ENCODE measurements at places on chromosomes 16 and 17. TPM values are rescaled to one million over a fixed set of nuclear protein-coding genes. Genes with fewer than 3 reads are reported as not detected.

DNA sequence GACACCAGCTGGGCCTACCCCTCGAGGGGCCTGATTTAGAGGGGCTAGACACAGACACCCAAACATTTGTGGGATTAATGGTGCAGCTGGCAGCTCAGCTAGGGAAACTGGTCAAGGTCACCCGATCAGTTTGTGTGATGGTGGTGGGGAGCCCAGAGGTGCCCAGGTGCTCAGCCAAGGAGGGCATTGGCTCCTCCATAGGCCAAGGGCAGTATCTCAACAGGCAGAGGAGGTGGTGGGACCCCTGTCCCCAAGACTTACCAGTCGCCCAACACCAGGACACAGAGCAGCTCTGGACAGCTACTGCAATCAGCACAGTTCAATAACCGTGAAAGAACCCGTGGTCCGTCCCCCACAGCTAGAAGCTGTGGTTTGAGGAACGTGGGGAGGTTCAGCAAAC is 120.9 kb downstream of the C16orf78 start:
- DNase-seq = no peak

DNA sequence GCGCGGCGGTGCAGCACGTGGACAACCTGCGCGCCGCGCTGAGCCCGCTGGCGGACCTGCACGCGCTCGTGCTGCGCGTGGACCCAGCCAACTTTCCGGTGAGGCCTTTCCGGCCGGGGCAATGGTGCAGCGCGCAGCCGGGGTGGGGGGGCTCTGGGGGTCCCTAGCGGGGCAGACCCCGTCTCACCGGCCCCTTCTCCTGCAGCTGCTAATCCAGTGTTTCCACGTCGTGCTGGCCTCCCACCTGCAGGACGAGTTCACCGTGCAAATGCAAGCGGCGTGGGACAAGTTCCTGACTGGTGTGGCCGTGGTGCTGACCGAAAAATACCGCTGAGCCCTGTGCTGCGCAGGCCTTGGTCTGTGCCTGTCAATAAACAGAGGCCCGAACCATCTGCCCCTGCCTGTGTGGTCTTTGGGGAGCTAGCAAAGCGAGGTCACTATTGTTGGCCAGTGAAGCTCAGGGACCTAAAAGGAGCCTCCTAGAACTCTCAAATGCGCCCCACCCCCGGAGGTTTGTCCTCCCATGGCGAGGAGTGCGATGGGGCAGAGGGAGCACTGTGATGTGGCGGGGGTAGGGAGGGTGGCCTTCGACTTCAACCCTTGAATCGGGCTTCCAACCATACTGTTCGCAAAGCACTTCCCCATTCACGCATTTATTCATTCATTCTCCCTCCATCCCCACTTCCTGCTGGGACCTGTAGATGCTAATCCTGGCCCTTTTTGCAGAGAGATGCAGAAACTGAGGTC is 770 bp downstream of the HBM start:
- DNase-seq = no peak

- no peak for DNase-seq
Observed at GRCh38 chr17:2959371-2960130, 103.9 kb downstream of the OR1D5 start.

GRCh38 chr17:70239391-70239826 is 70.1 kb downstream of the KCNJ2 start:
- no peak for DNase-seq

- DNase-seq = peak; percentile 3
Observed at GRCh38 chr16:9425236-9425635, 333.8 kb downstream of the HAPSTR1 start.

DNA sequence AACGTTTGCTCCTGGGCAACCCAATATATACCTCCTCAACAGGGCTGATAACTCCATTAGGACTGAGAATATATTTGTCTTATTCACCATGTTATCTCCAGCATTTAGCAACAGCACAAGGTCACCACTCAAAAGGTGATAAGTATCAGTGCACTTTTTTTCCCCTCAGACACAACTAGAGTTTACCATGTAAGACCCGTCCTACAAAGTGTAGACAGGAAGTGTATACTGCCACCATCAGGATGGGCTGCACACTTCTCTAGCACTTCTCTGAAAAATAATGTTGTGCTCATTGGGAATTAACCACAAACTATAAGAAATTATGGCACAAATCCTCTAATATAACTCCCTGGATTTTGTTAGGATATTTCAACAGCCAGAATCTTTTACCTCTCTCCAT is 5.7 kb upstream of the VAT1L start:
- no peak for DNase-seq

DNA sequence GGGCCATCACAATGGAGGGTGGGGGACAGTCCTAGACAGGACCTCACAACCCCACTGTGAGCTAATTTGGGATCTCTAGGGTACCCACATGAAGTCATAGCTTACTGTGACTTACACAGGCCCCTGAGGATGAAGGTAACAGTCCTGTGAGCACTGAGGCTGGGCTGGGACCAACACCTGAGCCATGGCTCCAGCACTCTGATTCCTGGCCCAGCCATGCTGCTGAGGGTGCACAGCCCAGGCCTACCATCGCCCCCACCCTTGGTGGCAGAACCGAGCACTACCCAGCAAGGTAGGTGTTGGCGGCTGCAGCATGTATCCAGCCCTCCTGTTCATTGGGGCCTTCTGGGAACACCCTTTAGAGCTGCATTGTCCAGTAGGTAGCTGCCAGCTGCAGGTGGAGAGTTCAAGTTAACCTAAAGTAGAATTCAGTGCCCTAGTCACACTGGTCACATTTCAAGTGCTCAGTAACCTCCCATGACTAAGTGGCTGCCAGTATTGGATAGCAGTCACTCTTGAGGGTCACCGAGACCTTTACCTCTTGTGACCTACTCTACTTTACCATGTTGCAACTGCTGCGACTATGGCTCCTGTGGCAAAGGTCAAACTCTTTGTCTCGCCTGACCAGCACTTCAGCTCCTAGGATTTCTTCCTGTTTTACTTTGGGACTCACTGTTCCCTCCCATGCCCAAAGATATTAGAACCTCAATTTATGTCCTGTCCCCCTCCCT is 11.6 kb downstream of the AKAP1 start:
- no peak for DNase-seq

GRCh38 chr17:42288803-42289610 is 709 bp downstream of the STAT5A start:
- no peak for DNase-seq

DNA sequence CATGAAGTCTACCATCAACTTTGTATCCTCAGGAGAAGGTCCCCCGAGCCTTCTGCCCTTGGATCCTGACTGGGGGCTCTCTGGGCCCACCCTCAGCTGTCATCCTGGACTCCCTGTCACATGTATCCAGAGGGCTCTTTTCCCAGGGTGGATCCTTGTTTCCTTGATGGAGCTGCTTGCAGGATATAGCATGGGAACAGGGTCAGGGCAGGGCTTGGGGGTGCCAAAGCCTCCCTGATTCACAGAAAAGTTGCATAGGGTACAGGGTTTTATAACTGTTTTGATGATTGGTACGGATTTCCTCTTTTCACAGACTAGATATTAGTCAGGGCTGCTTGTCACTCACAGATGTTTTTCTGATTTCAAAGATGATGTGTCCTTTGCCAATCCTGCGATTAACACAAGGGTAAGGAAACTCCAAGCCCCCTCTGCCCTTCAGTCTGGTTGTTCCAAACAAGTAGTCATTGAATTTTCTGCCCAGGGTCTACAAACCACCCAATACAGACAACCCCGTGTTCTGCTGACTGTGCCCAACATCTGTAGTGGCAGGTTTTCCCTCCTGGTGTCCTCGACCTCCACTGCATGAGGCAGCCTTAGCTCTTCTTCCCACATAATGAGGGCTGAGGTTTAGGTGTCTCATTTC is 20.6 kb upstream of the SLC35G3 start:
- DNase-seq = no peak

PDIA2 gene
- 1.8 TPM for polyA plus RNA-seq

CES5A gene
- not detected for polyA plus RNA-seq

AMZ2 gene
- 45.9 TPM for polyA plus RNA-seq

KRTAP9-4 gene
- polyA plus RNA-seq = not detected

CDT1 gene
- 14.0 TPM for polyA plus RNA-seq

ATP2C2 gene
- 17.4 TPM for polyA plus RNA-seq

EFCAB3 gene
- polyA plus RNA-seq = 0.03 TPM

NME1 gene
- 60.0 TPM for polyA plus RNA-seq

Measured in large intestine (tissue), 12 donors.